Ammon's horn (tissue), 1 donor: ENCODE measurements at places on chromosomes 1 and 21.

DNA sequence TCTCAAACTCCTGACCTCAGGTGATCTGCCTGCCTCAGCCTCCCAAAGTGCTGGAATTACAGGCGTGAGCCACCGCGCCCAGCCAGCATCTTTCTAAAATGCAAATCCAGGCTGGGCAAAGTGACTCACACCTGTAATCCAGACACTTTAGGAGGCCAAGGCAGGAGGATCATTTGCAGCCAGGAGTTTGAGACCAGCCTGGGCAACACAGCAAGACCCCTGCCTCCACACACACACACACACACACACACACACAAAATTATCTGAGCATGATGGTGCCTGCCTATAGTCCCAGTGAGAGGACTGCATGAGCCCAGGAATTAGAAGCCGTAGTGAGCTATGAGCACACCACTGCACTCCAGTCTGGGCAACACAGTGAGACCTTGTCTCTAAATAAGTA is 16.8 kb upstream of the PABPC4 start:
- DNase-seq: no peak

DNA sequence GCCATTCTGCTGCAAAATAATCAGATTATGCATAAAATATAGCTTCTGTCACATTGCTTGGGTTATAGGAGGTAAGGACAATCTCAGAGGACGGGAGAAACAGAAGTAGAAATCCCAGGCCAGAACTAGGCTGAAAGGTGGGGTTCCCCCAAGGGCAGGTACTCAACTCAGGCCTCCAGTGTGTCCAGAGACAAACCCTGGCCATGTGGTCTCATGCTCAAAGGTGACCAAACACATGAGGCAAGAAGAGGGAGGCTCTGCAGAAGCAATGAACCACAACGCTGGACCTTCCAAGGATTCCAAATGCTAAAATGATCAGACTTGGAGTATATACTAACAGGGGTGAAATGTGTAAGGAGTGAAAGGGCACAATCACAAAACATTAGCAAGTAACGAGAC is 103.8 kb downstream of the DMRTB1 start:
- DNase-seq: no peak

DNA sequence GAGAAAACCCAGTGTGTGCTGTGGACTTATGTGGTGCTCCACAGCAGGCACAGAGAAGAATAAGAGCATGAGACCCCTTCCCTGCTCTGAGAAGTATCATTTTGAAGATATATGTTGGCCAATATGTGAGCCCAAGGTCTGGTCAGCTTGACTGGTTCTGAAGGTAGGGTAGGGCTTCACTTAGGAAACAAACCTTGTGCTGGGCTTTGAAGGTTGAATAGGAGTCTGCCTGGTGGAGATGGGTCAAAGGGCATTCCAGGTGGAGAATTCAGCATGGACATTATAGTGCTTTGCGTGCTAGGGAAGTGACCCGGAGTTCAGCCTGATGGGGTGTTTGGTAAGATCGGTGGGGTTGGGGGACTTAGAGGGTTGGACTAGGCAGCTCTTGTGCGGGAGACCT is 99.1 kb downstream of the EPHB2 start:
- no peak for DNase-seq

DNA sequence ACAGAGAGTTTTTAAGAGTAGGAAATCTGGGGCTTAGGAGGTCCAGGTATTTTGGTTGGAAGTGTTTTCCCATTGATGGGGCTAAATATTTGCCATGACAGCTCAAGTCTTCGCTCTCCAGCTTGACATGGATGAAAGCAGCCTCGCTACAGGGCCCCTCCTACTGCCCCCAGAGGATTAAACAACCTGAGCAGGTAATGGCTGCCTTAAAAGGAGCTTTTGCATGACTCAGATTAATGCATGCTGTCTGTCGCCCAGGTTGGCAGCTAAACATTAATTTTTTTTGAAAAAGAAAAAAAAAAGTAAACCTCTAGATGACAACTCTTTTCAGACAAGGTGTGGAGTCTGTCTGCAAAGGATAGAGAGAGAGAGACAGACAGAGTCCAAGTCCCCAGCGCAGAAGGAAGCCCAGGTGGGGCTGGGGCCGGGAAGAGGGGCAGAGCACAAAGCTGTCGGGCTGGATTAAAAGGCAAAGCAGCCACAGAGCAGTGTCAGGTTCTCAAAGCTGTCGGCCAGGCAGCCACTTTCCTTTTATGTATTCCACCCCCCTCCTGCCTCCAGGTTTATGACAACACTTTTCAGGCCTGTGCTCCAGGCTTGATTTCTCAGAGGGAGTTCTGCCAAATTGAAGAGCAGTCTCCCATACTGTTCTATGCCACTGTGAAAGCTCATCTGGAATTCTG is 127.9 kb downstream of the CLIC6 start:
- DNase-seq: no peak

DNA sequence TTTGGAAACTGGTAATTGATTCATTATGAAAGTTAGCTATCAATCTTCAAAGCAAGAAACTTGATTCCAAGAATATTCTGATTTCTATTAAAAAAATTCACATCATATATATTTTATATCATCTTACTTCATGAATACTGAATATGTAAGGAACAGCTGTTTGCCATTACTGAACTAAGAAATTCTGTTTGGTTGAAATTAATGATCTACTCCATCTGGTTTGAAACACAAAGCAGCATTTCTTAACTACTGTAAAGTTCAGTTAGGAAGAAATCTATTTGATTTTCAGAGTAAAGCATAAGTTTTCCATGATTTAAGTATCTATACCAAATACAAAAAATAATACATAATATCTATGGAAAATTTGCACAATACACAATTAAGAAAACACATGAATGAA is 66.0 kb upstream of the SCYL3 start:
- DNase-seq: no peak

DNA sequence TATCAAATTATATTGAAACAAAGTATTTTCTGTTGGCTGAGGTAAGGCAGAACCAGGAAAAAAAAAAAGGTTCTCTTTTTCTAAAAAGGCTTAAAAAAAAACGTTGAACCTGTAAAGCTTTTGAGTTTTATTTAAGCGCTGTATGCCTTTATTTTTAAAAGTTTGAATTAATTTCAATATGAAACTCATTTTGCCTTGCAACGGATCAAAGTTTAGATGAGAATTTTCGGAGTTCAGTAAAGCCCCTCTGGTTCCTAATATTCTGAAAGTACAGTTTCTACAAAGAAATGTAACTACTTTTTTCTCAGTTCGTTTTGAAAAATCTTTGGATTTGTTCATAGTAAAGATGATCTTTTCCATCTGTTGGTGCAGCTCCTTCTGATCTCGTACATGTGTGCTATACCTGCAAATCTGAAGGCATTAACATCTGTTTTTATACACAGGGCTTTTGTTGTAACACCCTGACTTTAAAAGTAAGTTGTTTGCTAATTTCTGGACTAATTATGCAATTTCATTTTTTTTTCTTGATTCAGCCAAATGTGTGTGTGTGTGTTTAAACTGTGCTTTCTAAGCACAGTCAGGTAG is 1.7 kb downstream of the ZBTB18 start:
- no peak for DNase-seq

- peak; percentile 45 for DNase-seq
These were observed at the start of gene CHRNB2 for GRCh38 chr1:154567386-154568156. TSS of gene CHRNB2 (plus strand) at chr1:154567778. CDS start at chr1:154568045, 267 bp downstream.

- no peak for DNase-seq
These were observed 65.8 kb downstream of the NOS1AP start for GRCh38 chr1:162135271-162135775.

DNA sequence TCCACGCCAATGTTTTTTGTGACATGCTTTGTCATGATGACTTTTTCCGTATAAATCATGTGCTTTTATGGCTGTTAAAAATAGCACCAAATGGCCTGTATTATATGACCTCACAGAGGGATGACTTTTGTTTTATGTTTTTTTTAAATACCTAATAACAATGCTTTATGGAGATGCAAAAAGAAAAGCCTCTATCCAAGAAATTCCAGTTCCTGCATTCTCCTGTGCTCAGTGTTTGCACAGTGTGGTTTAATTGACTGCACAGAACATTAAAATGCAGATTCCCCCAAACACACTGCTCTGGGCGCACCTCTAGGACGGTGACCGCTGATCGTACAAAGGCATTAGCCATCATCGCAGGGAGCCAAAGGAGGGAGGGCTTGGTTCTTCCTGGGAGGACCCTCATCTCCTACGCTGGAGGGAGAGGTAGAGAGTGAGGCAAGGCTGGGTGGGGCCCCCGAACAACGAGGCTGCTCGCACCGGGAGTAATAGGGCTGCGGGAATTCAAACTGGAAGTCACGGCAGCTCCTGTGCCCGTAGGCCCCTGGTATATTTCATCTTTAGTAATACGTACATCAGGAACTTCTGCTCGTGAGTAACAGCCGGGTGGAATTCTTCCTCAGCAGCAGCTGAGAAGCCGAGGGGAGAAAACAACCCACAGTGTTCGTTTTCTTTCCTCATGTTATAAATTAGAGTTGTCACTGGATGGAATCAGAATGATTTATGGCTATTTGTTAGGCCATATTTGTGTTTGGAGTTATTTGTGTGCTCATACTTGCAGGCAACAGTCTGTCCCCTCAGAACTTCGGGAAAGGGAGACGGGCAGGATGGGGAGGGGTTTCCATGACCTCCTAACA is 465.6 kb downstream of the CAMTA1 start:
- DNase-seq: no peak

- DNase-seq: no peak
These were observed 102.9 kb upstream of the PTGFR start for GRCh38 chr1:78387871-78388270.

DNA sequence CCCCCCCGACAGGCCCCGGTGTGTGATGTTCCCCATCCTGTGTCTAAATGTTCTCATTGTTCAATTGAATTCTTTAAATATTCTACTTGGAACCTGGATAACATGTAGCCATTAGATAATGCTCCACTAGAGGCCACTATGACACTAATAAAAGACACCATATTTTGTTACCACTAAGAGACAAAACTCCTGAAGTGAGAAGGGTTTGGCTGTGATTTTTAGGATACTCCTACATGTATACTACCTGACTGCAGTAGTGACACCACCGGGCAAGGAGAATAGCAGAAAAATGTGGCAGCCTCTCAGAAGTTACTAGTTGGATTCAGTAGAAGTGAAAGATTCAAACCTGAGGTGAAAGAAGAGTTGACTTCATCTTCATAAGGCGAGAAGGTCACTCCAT is 36.0 kb downstream of the F5 start:
- DNase-seq: peak; percentile 36

- no peak for DNase-seq
These were observed 8.9 kb downstream of the RALGPS2 start for GRCh38 chr1:178733972-178734371.

DNA sequence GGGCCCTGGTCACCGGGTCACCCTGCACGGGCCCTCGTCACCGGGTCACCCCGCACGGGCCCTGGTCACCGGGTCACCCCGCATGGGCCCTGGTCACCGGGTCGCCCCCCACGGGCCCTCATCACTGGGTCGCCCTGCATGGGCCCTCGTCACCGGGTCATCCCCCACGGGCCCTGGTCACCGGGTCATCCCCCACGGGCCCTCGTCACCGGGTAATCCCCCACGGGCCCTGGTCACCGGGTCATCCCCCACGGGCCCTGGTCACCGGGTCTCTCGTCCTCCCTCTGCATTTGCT is 77.6 kb downstream of the RIPK4 start:
- no peak for DNase-seq

GRCh38 chr1:110034451-110035235 is at the start of gene STRIP1:
TSS of gene STRIP1 (plus strand) at chr1:110034624. CDS start at chr1:110034638, 14 bp downstream.
- peak; percentile 91 for DNase-seq

GRCh38 chr1:70707214-70707613 is 296.1 kb downstream of the CTH start:
- DNase-seq: no peak

DNA sequence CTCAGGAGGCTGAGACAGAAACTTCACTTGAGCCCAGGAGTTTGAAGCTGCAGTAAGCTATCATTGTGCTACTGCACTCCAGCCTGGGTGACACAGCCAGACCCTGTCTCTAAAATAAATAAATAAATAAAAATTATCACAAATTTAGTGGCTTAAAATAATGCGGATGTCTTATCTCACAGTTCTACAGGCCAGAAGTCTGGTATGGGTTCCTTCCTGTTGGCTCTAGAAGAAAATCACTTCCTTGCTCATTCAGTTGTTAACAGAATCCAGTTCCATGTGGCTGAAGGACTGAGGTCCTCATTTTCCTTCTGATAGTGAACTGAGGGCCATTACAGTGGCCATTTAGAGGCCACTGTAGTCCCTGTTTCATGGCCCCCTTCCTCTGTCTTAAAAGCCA is 94.6 kb upstream of the S1PR1 start:
- DNase-seq: no peak

GRCh38 chr1:47940779-47941178 is 56.4 kb downstream of the TRABD2B start:
- no peak for DNase-seq

GRCh38 chr1:94611681-94612475 is 70.3 kb upstream of the F3 start:
- DNase-seq: no peak

- DNase-seq: no peak
These were observed 931 bp upstream of the MXRA8 start for GRCh38 chr1:1359308-1359663.

- no peak for DNase-seq
These were observed 26.6 kb downstream of the PTPN14 start for GRCh38 chr1:214524824-214525223.

- DNase-seq: no peak
These were observed 131.5 kb downstream of the NTNG1 start for GRCh38 chr1:107272321-107272720.

GRCh38 chr1:156664767-156665411 is 12.3 kb downstream of the NES start:
- DNase-seq: no peak

DNA sequence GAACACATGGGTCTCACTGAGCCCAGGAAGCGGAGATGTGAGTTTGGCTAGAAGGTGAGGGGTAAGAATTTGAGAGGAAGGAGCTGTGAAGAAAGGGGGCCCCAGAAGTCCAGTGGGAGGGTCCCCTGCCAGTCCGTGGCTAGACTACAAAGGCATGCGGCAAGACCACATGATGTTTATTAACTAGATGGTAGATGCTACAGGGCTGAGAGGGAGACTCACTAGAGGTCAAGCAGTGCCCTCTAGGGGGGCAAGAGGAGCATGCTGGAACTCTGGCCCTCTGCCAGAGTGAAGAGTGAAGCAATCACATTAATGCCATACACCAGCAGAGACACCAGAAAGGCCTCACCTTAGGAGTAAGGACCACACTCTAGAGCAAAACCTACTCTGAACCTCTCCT is 12.2 kb downstream of the KIAA0319L start:
- DNase-seq: peak; percentile 82

GRCh38 chr1:217322834-217323233 is 308.1 kb downstream of the GPATCH2 start:
- peak; percentile 40 for DNase-seq
